ENCODE measurements at places on chromosomes 12 and 14.

GRCh38 chr12:91654087-91654486, 471.5 kb upstream of the DCN start:
- no peak for DNase-seq

GRCh38 chr12:1920971-1921370, 2.5 kb upstream of the CACNA2D4 start:
- DNase-seq, result no peak

DNA sequence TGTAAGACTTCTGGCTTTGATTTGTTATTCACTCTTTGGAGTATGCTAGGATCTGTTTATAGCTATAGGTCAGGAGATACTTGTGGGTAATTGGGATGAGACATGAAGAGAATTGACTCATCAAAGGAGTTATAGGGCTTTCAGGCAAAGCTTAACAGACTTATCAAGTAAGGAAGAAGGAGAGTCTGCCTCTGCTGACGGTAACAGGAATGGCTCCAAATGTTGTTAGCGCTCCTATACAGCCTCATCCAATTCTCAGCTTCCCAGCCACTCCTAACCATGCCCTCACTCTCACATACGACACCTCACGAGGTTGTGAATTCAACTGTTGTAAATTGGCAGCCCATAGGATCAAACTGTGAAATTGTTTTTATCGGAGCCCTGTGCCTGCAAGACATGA, 140.5 kb downstream of the KCNA5 start:
- DNase-seq, result no peak

DNA sequence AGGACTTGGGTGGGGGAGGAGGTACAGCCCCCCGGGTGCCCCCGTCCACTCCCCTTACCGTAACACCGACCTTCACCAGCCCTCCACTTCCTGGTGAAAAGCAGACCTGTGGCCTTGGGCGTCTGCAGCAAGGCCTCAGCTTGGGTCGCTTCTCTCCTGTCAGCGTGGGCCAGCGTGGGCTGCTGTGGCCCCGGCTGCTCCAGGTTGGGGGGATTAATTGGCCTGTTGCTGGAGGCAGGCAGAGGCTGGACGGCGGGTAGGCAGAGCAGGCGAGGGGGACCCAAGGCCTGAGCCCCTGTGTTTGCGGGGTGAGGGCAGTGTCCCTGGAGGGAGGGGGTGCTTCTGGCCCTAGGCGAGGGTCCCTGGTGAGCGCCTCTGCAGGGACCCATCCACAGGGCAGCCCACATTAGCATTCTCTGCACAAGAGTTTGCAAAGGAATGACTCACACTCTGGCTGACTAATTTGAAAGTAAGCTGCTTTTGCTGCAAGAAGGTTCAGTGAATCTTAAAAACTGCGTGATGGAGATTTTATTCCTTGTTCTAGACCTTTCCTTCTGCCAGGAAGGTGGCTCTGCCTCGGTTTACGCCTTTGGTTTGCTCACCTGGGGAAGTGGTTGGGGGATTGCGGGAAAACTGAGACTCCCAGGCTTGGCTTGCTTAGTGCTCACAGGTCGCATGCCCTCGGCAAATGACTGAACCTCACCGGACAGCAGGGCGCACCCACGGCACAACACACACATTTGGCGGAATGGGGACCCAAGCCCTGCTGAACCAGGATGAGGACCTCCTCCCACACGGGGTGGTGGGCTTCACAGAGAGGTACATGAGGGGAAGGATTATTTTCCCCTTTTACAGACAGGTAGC, 37.9 kb upstream of the DLK1 start:
- no peak for DNase-seq

DNA sequence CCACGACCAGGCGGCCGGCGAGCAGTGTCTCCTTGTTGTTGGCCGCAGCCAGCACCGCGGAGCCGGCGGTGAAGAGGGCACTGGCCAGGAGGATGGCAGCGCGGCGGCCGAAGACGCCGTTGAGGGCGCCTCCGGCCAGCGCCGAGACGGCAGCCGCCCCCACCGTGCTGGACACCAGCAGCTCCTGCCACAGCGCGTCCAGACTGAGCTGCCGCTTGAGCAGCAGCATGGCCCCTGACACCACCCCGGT, 691 bp downstream of the SLC2A13 start:
- DNase-seq, result no peak

DNA sequence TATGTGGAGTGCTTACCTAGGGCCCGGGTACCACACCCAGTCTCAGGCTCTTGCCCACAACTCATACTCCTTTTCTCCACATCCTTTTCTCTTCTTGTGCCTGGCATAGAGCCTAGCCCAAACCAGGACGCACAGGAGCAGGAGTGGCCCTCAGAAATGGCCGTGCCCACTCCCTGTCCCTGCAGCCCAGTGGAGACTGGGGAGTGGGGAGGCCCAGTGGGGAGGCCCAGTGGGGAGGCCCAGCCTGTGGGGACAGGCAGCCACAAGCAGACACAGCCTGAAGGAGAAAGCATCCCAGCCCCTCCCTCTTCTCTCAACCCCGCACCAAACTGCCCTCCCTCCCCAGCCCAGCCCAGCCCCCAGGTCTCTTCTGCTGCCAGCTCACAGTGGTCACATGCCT, 196.8 kb downstream of the KIF26A start:
- DNase-seq, result peak; percentile 1

GRCh38 chr12:6921996-6922946, 5.5 kb upstream of the ATN1 start:
- no peak for DNase-seq

- no peak for DNase-seq
Measured at GRCh38 chr12:74890237-74890599, 319.4 kb downstream of the KCNC2 start.

- no peak for DNase-seq
Measured at GRCh38 chr14:95034788-95035187, 122.5 kb downstream of the DICER1 start.

GRCh38 chr12:52655251-52655650, 3.2 kb upstream of the KRT2 start:
- no peak for DNase-seq

DNA sequence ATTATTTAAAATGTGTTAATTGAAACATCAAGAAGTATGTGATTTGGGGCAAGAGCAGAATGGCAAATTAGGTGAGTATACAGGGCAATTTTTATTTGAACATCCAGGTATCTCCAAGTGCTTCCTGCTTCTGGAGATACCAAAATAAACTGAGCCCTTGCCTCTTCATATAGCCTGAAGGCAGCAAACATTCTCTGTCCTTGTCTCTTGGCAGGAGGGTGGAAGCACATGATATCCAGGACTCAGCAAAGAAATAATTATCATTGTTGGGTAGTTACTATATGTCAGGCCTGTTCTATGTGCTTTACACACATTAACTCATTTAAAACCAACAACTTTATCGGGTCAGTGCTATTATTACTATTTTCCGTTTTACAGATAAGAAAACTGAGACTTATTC, 12.5 kb downstream of the LIN7A start:
- DNase-seq, result no peak

GRCh38 chr12:101857043-101857558, 20.3 kb upstream of the DRAM1 start:
- DNase-seq, result no peak

GRCh38 chr14:64594438-64594837, 44.7 kb downstream of the PPP1R36 start:
- no peak for DNase-seq

DNA sequence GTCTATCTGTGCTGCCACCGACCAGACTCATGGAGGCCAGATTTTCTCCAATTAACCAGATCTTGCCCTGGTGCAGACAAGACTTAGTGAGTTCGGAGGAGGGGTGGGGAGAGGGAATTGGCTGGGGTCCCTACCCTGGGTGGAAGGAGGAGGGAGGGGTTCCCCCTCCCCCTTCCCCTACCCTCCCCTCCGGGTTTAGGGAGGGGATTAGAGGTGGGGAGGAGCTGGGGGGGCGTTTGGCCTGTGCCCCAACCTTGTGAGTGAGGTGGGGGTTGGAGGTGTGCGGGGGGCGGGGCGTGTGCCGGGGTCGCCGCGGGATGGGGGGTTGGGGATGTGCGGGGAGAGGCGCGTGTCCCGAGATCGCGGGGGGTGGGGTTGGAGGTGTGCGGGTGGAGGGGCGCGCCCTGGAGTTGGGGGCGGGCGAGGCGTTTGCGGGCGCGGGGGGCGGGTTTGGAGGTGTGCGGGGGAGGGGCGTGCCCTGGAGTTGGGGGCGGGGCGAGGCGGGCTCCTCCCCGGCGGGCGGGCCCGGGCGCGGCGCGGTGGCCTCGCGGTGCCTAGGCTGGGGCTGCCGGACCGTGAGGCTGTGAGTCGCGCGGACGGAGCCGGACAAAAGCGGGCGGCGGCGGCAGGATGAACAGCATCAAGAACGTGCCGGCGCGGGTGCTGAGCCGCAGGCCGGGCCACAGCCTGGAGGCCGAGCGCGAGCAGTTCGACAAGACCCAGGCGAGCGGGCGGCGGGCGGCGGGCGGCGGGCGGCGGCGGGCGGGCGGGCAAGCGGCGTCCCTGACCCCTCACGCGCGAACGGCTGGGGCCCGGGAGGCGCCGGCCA, at the start of gene HIP1R:
HIP1R (plus strand) TSS at position 537 of the 829 bp plus-strand sequence; CDS start at position 631, 94 bp downstream.
- DNase-seq, result peak; percentile 61

DNA sequence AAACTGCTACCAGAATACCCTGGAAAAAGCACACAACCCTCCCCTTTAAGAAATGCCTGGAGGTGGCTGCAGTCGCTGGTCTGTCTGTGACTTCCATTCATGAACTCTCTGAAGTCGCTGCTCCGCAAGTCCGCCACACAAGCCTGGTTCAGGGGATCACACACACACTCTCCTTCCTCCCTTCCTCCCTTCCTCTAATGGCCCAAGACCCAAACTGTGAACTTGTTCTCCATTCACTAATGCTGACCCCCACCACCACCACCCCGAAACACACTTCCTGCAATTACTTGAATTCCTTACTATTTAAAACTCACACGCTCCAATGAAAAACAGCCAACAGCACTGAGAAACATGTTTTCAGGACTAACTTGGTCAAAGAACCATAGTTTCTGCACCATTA, 1.0 kb upstream of the LMO3 start:
- no peak for DNase-seq

DNA sequence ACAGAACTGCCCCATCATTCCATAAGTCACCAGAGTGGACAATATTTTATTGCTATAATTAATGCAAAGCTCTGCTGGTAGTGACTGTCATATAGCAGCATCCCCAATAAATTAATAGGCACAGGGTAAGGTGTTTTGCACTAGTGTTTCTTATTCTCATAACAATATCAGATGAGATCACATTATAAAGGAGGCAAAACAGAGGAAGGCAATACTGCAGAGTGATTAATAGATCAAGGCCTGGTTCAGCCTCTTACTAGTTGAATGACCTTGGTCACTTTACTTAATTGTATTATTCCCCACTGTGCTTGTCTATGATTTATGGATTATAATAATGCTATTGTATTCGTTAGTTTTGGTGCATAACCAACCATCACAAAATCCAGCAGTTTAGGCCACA, 784.8 kb downstream of the VRK1 start:
- no peak for DNase-seq

DNA sequence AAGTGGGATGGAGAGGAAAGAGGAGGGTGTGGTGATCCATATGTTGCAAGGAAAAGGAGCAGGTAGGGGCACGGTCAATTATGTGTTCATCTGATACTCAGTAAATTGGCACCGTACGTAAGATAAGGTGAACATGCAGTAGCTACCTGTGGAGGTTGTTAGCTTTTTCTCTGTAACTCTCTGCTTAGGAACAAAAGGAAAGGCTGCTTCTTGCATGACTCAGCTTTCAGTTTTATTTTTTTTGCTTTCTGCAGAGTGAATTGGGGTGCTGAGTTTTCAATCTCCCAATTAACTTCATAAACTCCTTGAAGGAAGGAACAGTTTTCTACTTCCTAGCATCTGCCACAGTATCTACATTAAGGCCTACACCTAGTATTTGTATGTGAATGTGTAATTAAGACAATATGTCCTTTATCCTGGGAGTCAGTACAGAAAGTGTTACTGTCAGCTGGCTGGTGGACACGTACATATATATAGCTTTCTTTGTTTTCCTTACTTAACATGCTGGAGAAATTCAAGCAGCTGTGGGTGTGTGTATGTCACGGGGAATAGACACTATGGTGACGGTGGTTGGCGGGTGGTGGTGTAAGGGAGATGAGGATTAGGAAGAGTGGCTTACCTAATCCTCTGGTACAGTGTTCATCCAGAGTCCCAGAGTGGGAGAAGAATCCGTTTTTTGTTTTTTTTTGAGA, 40.1 kb upstream of the WNK1 start:
- peak; percentile 12 for DNase-seq

DNA sequence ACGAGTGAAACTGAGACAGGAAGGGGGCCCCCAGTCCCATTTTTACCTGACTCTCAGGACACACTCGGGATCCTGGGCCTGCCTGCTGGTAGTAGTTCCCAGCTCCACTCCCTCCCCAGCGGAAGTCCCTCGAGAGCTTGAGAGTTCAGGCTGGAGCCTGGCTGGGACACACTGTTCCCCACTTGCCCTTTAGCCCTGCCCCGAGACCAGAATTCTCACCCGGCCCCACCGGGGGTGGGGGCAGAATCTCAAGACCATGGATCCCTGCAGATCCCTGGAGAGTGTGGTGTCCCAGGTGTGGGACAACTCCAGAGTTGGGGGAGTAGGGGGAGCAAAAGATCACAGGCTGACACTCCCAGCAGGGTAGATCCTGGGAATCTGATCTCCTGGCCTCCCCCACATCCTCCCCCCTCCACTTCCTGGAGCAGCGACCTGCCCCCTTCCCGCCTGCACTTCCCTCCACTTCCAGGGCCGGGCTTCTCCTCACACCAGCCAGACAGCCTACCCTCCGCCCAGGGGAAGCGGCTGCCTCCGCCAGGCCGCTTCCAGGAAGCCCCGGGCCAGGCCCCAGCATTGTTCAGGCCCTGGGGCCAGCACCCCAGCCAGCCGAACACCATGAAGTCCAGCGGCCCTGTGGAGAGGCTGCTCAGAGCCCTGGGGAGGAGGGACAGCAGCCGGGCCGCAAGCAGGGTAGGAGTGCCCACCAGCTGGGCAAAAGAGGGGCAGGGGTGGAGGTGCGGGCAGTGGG, at the start of gene TNS2:
TNS2 (plus strand) TSS at position 495 of the 748 bp plus-strand sequence; CDS start at position 616, 121 bp downstream.
- no peak for DNase-seq

- DNase-seq, result no peak
Measured at GRCh38 chr12:124884587-124885438, 21.1 kb upstream of the SCARB1 start.

GRCh38 chr12:18895540-18895939, 157.6 kb downstream of the CAPZA3 start:
- DNase-seq, result no peak

GRCh38 chr12:108750526-108750925, 19.2 kb upstream of the CORO1C start:
- DNase-seq, result no peak

GRCh38 chr14:69356903-69357543, 41.1 kb downstream of the ERH start:
- no peak for DNase-seq

GRCh38 chr12:29599381-29599780, 101.9 kb upstream of the OVCH1 start:
- no peak for DNase-seq

Measured in T-helper 1 cell (primary cell).